ENCODE measurements at places on chromosomes 2 and 18.

DNA sequence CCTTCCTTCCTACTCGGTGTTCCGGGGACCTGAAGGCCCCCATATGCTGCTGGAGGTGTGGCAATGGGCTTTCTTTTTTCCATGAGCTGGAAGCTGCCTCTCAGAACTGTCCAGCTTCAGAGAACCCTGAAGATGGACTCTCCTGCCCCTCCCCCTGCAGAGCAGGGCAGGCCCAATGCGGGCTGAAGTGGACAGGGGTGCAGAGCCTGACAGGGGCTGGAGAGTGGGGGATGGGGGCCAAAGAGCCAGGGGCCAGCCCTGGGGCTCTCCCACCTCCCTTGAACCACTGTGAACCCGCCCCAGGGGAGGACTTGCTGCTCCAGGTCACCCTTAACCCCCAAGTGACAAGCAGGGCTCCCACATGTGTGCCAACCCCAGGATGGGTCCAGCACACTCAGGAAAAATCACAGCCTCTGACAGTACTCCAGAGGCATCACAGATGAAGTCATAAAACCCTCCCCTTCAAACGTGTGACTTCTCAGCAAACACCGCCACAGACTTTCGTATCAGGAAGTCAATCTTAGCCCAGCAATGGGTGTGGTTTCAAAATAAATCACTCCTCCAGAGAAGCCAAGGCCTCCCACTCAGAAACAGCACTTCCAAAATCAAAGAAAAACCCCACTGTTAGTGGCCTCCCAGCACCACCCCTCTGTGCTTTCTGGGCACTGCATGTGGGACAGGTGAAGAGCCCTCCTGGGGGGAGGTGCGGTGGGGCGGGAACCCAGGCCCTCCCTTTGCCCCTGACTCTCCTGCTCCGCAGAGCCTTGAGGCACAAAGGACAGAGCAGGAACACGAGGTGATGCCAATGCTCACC, 135.8 kb downstream of the HDAC4 start:
- DNase-seq: no peak

GRCh38 chr18:45227001-45227742, 388.1 kb upstream of the SLC14A2 start:
- no peak for DNase-seq

GRCh38 chr2:27095745-27096651, 9.4 kb downstream of the KHK start:
- no peak for DNase-seq

- no peak for DNase-seq
Observed at GRCh38 chr2:230220347-230220969, 674 bp upstream of the SP110 start.

All from stimulated activated CD8-positive, alpha-beta memory T cell treated with anti-CD3 and anti-CD28 coated beads, Interleukin-7, amount 100 ng/mL, for 48 hours (primary cell).